Upper lobe of left lung (tissue), 6 donors: ENCODE measurements at places on chromosomes 3 and 15. TPM values are rescaled to one million over a fixed set of nuclear protein-coding genes. Genes with fewer than 3 reads are reported as not detected.

Gene EPHA6
- not detected for total RNA-seq

DNA sequence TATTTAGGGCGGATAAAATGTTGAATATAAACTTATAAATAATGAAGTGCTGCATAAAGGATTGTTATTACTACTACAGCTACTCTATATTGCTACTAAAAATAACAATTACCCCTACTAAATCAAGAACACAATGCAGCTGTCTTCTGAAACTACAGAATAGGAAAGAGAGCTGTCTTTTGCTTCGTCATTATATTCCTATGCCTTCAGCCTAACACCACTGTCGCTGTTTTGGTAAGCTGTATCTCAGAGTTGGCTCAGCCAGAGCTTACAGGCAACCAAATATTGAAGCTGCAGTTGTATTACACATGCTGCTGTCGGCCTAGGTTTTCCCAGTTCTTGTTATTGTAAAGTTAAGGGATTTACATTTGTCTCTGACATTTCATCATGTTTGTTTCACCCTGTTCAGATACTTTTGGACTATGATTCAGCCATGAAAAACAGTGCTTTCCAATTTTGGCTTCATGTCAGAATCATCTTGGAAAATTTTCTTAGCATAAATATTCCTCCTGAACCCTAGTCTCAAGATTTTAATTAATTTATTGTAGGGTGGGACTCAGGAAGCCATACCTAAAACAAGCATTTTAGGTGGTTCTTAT is 31.3 kb upstream of the LPP start:
- H3K4me1 ChIP-seq: no peaks in the 10 kb centered on the region
- H3K27ac ChIP-seq: peak overlapping the region; percentile 23
- H3K27me3 ChIP-seq: no peaks in the 10 kb centered on the region
- no peaks in the 10 kb centered on the region for H3K36me3 ChIP-seq
- no peak overlapping the region for H3K4me3 ChIP-seq
- no peak for DNase-seq

Gene ASTE1
- total RNA-seq: 6.8 TPM

DNA sequence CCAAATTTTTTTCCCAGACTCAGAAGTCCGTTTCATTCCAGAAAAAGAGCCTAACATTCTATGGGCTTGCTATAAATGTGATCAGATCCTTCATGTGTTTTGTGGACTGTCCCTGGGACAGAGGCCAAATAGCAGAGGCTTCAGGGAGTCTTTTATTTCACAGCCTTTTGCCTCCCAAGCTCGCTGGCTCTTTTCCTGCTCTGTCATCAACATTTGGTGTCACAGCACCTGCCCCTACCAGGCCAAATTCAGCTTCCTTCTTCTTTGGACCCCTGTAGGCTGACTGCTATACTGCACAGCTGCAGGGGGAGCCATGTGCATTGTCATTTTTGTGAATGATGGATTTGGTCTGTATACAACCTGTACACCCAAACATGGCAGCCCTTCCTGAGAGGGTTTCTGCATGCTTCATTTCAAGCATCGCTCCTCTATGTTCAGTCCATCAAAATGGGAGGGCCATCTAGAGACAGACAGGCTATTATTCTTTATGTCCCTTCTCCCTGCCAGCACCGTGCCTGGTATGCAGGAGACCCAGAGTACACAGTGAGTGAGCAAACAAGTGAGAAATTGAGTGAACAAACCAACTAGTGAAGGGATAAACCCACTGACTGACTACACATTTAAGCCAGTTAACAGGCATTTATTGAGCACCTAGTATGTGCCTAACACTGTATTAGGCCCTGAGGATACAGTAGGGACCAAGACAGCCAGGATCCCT is 17.9 kb upstream of the RPP14 start:
- peaks cover 9% of the 10 kb centered on the region for H3K36me3 ChIP-seq
- H3K4me3 ChIP-seq: no peak overlapping the region
- no peak overlapping the region for H3K27ac ChIP-seq
- H3K27me3 ChIP-seq: no peaks in the 10 kb centered on the region

DNA sequence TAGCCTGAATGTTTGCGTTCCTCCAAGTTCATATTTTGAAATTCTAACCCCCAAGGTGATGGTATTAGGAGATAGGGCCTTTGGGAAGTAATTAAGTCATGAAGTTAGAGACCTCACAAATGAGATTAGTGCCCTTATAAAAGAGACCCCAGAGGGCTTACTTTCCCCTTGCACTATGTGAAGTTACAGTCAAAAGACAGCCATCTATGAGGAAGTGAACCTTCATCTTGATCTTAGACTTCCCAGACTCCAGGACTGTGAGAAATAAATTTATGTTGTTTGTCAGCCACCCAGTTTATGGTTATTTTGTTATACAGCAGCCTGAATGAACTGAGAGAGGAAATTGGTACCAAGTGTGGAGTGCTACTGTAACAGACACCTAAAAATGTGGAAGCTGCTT is 74.4 kb downstream of the DAPK2 start:
- no peaks in the 10 kb centered on the region for H3K27me3 ChIP-seq
- no peak for DNase-seq
- H3K4me1 ChIP-seq: peaks cover 57% of the 10 kb centered on the region

- DNase-seq: no peak
- H3K4me1 ChIP-seq: peaks cover 24% of the 10 kb centered on the region
- no peak overlapping the region for H3K4me3 ChIP-seq
- no peaks in the 10 kb centered on the region for H3K36me3 ChIP-seq
- no peaks in the 10 kb centered on the region for H3K27me3 ChIP-seq
These were observed 3.5 kb upstream of the TM4SF18 start for GRCh38 chr3:149336925-149337324.

GRCh38 chr15:60469893-60470641 is 8.9 kb downstream of the ICE2 start:
- DNase-seq: no peak
- no peak overlapping the region for H3K27ac ChIP-seq
- H3K4me3 ChIP-seq: no peak overlapping the region
- no peaks in the 10 kb centered on the region for H3K4me1 ChIP-seq

Gene RBP2
- total RNA-seq: 0.89 TPM

Gene SAMMSON
- not detected for total RNA-seq

Gene MBD4
- total RNA-seq: 40.0 TPM

Gene ADGRG7
- not detected for total RNA-seq

Gene GPR27
- 2.0 TPM for total RNA-seq

Gene AHSG
- not detected for total RNA-seq

Gene PLS1
- 16.3 TPM for total RNA-seq

DNA sequence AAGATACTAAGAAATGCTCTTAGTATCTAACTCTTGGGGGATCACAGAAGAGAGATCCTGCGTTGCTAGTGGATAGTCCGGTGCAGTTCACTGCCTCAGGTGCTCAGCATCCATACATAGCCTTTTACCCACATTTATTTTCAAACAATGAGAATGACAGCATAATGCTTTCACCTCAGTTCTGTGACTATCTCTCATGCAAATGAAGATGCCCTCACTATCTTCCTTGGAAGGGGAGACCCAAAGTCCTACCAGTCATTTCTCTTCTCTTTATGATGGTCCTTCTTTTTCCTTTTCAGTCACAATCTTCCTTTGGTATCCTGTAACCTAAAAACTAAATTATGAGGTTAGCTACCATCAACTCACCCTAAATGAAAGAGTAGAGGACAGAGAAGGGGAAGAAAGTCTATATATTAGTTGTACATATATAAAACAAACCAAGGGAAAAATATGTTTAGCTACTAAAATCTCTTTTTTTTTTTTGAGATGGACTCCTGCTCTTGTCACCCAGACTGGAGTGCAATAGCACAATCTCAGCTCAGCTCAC is 30.9 kb upstream of the SLC28A2 start:
- no peak overlapping the region for H3K27ac ChIP-seq
- no peaks in the 10 kb centered on the region for H3K36me3 ChIP-seq
- no peak for DNase-seq
- no peak overlapping the region for H3K4me3 ChIP-seq
- H3K4me1 ChIP-seq: no peaks in the 10 kb centered on the region

Gene CD96
- total RNA-seq: 6.3 TPM

DNA sequence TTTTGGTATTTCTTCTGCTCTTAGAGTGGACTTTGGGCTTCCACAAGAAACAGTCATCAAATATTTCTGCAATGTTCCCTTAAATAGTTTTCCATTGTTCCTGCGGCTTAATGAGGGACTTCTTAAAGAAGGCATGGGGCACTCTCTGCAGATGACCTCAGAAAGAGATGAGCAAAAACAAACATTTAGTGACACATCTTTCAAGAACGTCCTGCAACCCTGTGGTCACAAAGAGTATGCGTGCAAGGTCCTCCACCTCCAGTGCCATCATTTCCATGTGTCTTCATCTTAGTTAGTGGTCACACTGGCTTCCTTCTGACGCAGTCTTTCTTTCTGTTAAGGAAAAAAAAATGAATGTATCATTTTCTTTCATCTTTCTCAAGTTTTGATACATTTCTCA is 56.2 kb downstream of the GREM1 start:
- no peak overlapping the region for H3K4me3 ChIP-seq
- no peak overlapping the region for H3K27ac ChIP-seq
- no peaks in the 10 kb centered on the region for H3K4me1 ChIP-seq

GRCh38 chr3:86984271-86984670 is 6.7 kb downstream of the VGLL3 start:
- H3K4me3 ChIP-seq: no peak overlapping the region
- peak overlapping the region; percentile 55 for H3K27ac ChIP-seq
- no peak for DNase-seq
- H3K27me3 ChIP-seq: no peaks in the 10 kb centered on the region

Gene INSYN1
- 3.1 TPM for total RNA-seq

- H3K4me3 ChIP-seq: no peak overlapping the region
- no peak overlapping the region for H3K27ac ChIP-seq
- no peaks in the 10 kb centered on the region for H3K36me3 ChIP-seq
- DNase-seq: no peak
- H3K4me1 ChIP-seq: no peaks in the 10 kb centered on the region
These were observed 8.3 kb downstream of the LRRC3B start for GRCh38 chr3:26630669-26631389.

Gene GABRB3
- total RNA-seq: 3.2 TPM

DNA sequence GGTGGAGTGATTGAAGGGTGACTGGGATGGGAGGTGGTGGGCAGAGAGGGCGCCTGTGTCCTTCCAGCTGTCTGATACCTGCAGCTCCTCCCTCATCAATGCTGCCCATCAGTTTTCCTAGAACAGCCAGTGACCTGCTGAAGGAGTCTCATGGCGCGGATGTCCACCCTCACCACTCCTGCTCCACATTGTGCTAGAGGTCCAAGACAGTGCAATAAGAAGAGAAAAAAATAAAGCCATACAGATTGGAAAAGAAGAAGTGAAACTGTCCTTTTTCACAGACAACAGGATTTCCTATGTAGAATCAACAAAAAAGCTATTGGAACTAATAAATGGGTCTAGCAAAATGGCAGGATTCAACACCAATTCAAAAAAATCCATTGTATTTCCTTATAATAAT is 7.4 kb downstream of the ZDHHC19 start:
- no peak overlapping the region for H3K27ac ChIP-seq
- no peaks in the 10 kb centered on the region for H3K36me3 ChIP-seq
- H3K27me3 ChIP-seq: no peaks in the 10 kb centered on the region
- no peak overlapping the region for H3K4me3 ChIP-seq
- H3K4me1 ChIP-seq: peaks cover 4% of the 10 kb centered on the region

GRCh38 chr3:171959532-171960089 is 79.8 kb upstream of the FNDC3B start:
- H3K27me3 ChIP-seq: no peaks in the 10 kb centered on the region
- no peak for DNase-seq
- no peak overlapping the region for H3K4me3 ChIP-seq
- H3K27ac ChIP-seq: no peak overlapping the region
- no peaks in the 10 kb centered on the region for H3K4me1 ChIP-seq
- no peaks in the 10 kb centered on the region for H3K36me3 ChIP-seq

DNA sequence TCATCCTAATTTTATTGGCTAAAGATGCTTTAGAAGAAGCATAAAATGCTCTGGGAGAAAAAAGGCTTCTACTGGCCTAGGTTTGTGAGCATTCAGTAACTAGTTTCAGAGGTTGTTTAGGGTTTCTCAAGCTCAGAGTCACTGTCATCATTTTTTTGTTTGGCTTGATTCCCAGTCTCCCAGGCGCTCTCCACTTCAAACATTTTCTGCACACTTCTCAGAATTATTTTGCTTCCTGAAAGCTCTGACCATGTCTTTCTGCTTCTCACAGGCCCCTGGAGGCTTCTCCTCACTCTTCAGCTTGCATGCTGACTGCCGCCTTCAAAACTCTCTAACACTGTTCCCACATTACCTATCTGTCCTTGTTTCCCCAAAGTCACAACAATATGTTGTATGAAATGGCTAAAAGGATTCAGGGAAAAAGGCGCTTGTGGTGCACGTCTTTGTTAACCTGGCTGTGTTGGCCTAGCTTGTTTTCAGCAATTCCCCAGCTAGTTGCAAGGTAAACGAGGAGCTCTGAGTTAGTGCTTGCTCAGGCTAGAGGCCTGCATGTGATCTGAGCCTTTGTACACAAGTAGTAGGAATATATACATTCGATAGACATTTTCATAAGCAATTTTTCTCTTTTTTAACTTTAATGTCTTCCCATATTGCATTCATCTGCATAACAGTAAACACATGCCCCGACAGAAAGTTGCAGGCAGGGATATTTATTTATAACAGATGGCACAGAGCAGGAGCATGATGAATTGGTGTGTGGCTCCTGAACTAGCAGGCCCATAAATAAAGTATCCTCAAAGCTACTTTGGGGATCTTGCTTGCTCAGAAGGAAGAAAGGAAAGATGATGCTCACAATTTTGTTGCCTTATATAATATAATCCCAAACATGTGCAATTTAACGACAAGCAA is 129.2 kb upstream of the DPH6 start:
- peaks cover 4% of the 10 kb centered on the region for H3K4me1 ChIP-seq
- H3K27ac ChIP-seq: no peak overlapping the region
- no peaks in the 10 kb centered on the region for H3K27me3 ChIP-seq
- no peak for DNase-seq

DNA sequence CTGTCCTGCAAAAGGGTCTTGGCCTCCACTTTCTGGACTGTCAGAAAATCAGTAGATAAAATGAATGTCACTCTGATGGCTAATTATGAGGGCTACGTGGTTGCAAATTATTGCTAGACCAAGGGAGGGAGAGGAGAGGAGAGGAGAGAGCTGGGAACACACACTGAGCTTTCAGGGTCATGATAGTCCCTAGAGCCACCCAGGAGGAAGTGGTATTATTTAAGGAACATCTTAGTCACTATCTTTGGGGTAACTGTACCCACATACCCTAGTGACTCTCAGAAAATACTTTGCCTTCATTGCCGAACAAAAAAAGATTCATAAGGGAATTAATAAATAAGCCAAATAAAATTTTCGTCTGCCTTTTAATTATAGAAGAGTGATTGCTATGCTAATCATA is 642.3 kb upstream of the CFAP20DC start:
- DNase-seq: no peak
- H3K27ac ChIP-seq: no peak overlapping the region
- H3K27me3 ChIP-seq: no peaks in the 10 kb centered on the region
- H3K4me1 ChIP-seq: no peaks in the 10 kb centered on the region

DNA sequence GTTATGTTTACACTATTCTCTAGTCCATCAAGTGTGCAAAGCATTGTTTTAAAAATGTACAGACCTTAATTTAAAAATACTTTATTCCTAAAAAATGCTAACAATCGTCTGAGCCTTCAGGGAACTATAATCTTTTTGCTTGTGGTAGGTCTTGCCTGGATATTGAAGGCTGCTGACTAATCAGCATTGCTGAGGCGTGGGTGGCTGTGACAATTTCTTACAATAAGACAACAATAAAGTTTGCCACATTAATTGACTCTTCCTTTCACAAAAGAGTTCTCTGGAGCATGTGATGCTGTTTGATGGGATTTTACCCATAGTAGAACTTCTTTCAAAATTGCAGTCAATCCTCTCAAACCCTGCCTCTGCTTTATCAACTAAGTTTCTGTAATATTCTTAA is 384.0 kb upstream of the TGFBR2 start:
- H3K27me3 ChIP-seq: no peaks in the 10 kb centered on the region
- H3K4me1 ChIP-seq: peaks cover 4% of the 10 kb centered on the region
- H3K36me3 ChIP-seq: no peaks in the 10 kb centered on the region
- no peak overlapping the region for H3K27ac ChIP-seq
- no peak for DNase-seq

GRCh38 chr15:78127882-78128281 is 3.4 kb downstream of the CIB2 start:
- H3K27ac ChIP-seq: no peak overlapping the region
- DNase-seq: no peak
- peaks cover 9% of the 10 kb centered on the region for H3K4me1 ChIP-seq
